NCI-H2171 (cell line): ENCODE measurements at places on chromosomes 12 and 14.

GRCh38 chr14:46322076-46322475, 329.5 kb downstream of the RPL10L start:
- DNase-seq, result no peak

- no peak for DNase-seq
Observed at GRCh38 chr12:78802593-78802992, 62.0 kb upstream of the SYT1 start.

- DNase-seq, result peak; percentile 21
Observed at GRCh38 chr12:78568321-78569020, 296.1 kb upstream of the SYT1 start.

- DNase-seq, result no peak
Observed at GRCh38 chr12:90335566-90335965, 619.4 kb downstream of the CCER1 start.

GRCh38 chr14:39984323-39984722, 552.1 kb upstream of the FBXO33 start:
- no peak for DNase-seq

DNA sequence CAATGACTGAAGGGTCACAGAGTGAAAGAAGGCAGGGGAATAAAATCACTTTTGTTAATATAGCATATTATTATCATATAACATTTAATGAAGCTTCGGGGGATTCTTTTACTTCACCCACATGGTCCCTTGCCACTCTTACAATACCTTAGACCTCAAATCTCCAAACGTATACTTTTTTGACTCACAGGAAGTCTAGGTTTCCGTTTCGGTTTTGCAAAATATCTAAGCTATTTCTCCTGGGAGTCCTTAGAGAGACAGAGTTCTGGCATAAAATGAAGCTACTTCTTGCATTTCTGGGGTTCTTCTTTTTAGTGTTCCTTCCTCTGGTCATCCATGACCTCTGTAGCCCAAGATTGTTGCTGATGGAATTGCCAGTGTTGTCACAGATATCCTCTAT, 590.5 kb upstream of the ATP2B1 start:
- no peak for DNase-seq

DNA sequence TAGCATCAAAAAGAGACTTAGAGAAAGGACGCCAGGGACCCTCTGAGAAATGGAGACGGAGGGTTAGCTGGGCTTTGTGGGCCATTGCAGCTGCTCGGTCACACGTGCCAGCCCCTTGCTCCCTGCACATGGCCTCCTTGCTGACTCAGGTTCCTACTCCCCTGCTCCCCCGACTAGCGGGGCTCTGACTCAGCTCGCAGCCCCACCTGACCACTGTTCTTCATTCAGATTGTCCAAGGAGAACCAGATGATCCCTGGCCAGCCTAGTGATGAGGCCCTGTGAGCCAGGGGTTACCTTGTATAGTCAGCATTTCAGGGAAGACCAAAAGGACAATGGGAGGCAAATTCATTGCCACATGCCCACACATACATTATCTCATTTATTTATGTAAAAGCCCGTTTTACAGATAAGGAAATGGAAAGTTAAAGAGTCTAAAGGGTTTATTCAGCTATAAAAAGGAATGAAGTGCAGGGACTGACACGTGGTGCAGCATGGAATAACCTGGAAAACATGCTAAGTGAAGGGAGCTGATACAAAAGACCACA, 103.4 kb downstream of the LGMN start:
- no peak for DNase-seq

- no peak for DNase-seq
Observed at GRCh38 chr12:115518-115917, 49.0 kb downstream of the IQSEC3 start.

DNA sequence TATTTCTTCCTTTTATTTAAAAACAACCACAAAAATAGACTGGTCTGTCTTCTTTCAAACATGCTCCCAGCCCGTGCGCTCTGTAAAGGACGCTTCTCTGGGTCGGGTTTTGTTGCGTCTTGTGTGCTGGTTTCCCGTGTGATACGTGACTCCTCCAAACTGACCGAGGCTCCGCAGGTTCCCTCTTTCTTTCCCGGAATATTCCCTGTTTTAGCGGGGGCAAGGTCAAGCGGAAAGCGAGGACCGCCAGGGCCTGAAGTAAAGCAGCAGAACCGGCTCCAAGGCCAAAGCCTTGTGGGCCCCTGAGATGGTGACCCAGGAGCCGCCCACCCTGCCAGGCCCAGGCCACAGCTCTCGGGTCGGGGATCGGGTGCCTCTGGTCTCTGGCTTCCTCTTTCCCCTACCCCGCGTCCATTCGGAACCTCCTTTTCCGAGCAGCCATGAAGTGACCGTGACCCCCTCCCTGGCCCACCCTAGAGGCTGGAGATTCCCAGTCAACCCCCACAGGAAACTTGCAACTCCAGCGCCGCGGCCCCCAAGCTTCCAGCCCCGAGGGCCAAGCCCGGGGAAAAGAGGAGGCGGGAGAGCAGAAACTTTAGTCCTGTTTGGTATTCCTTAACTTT, 885 bp upstream of the HOXC10 start:
- DNase-seq, result no peak

GRCh38 chr14:30312214-30312613, 246.7 kb upstream of the G2E3 start:
- no peak for DNase-seq

DNA sequence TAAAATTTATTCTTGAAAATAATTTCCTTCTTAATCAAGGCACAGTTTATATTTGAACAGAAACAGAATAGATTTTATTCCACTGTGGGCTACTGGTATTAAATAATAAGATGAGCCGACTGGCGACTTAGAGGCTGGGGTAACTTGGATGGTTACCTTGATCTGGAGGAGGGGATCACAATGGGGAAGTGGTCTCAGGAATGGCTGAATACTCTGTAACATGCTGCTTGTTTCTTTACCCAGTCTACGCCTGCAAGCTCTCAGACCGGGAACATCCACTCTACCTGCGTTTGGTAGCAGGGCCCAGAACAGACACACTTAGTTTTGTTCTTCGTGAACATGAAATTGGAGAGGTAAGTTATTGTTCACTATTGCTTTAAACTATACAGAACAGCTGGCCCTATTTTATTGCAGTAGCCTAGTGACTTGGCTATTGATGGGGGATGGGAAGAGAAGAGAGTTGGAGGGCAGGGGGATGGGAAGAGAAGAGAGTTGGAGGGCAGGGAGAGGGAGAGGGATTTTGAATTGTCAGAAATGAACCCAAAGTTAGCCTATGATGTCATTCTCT, 67.9 kb downstream of the GNS start:
- DNase-seq, result peak; percentile 87

DNA sequence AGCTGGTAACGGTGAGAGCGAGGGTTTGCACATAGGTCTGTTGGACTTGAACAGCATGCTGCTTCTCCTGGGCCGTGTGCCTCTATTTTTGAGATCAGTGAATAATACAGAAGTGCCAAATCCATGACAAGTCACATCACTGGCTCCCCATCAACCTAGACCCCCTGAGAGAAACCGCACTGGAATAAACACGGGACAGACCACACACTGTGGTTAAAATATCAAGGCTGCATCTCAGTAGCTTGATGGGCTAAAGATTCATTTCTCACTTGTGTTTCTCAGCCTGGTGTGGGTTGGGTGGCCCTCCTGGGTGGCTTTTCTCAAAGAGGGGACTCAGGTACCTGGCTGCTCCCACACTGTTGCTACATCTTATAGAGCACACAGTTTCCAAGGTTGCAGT, 191.0 kb downstream of the DICER1 start:
- no peak for DNase-seq

- no peak for DNase-seq
Observed at GRCh38 chr14:56036353-56036752, 81.9 kb upstream of the PELI2 start.

GRCh38 chr14:24664366-24664765, 30.4 kb upstream of the GZMB start:
- DNase-seq, result no peak

DNA sequence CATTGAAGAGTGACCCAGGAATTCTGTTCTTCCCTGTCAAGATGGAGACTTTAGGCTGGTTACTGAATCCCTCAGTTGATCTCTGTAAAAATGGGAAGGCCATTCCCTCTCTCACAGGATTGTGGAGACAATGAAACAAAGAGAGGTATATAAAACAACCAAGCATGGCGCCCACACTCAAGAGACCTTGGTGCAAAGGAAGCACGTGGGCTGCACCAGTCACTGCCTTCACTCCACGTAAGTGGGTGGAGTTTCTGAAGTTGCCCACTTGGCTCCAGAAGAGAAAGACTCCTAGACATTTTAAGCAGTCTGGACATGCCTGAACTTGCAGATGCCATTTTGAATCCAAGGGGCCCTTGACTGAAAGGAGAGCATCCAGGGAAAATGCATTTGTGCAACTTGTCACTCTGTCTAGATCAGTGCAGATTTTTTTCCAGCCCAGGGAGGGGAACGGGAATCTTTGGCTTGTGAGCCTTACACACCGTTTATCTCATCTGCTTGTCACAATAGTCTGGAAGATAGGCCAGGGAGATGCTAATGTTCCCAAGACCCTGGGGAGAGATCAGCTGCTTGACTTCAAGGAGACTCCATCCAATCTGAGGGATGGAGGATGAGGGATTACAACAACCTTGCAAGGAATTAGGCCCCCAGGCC, 96.9 kb upstream of the TBX3 start:
- no peak for DNase-seq

DNA sequence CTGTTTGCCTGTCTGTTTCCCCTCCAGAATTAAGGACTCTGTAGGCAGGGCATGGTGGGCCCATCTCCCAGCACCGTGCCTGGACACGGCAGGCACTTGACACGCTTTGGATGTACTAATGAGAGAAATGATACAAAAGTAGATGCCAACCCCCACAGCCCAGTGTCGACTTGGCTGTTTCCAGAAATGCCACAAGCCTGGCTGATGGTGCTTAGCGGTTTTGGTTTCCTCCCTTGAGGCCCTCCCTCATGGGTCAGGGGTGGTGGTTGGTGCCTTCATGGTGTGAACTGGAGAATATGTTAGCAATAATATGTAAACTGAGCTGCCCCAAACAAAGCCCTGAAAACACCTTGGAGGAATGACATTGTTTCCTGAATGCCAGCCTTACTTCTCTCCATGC, 55.5 kb upstream of the ESRRB start:
- no peak for DNase-seq
